A673 (cell line): ENCODE measurements at places on chromosomes 2 and 18.

- no peak for DNase-seq
Observed at GRCh38 chr2:1824202-1824905, 80.0 kb upstream of the PXDN start.

- DNase-seq, result no peak
Observed at GRCh38 chr2:141766225-141766624, 364.6 kb downstream of the LRP1B start.

GRCh38 chr2:29528891-29529520 lies 392.4 kb downstream of the ALK start:
- DNase-seq, result peak; percentile 75

DNA sequence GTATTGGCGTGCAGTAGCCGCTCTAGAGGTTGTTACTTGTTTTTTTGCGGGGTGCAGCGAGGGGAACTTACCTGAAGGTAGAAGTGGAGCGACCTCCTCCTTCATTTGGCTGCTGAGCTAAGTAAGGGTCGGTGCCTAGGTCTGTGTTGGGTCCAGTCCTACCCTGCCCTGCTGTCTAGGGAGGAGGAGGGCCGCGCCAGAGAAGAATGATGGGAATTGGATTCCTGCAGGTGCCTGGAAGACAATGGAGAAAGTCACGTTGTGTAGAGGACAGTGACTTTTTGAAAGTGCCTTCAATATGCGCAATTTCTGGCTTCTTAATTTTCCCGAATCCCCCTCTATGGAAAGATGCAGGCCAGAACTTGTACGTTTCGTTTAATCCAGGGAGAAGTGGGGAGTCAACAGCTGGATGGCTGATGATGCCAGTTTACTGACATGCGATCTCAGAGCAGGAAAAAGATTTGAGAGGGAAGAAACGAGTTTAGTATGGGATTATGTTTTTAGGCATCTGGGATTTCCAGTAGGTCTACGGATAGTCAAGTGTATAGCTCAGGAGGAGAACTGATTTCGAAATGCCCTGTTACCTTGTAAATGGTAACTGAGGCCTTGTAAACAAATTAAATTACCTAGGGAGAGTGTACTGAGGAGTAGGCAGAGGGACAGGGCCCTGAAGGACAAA lies 653 bp downstream of the MRPS9 start:
- peak; percentile 6 for DNase-seq

DNA sequence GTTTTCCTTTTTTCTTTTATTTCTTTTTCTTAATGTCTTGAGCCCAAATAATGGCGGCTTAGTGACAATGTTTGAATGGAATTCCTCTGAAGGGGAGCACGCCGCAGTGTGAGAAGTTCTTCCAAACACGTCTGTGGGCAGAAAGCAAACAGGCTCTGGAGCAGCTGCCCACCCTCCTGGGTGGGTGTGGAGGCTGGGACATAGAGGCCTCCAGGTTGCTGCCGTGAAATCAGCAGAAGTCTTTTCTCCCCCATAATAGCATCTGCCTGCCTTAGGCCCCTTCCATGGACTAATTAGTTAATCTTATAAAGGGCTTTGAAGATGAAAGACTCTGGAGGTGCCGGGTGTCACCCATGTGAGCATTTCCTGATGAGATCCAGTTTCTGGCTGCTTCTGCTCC lies 213.9 kb downstream of the SH3RF3 start:
- no peak for DNase-seq
